ENCODE measurements at places on chromosomes 3 and 15.

DNA sequence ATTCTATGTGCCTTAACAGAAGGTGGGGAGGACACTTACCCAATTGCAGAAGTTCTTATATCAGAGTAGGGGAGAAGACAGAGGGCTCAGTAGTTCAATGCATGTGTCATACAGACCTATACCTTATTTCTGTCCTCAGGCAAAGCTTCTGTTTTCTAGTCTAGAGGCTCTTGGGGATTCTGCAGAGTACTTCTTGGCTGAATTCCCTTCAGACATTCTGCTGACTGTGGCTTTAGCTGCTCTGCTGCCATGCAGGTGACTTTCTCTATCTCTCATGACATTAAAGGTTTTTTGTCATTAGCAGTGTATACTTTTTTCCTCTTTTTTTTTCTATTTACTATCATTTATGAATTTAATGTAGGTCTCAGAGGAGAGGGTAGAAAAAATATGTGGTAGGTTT lies 172.8 kb upstream of the PLSCR5 start:
- DNase-seq, result no peak

- no peak for DNase-seq
These were observed 199.4 kb upstream of the ARHGEF26 start for GRCh38 chr3:153921826-153922225.

GRCh38 chr3:184546252-184546651 lies 15.3 kb upstream of the EPHB3 start:
- DNase-seq, result no peak

- DNase-seq, result no peak
These were observed 22.3 kb downstream of the TM6SF1 start for GRCh38 chr15:83129791-83130190.

GRCh38 chr15:88021601-88022000 lies 234.9 kb downstream of the NTRK3 start:
- DNase-seq, result no peak

DNA sequence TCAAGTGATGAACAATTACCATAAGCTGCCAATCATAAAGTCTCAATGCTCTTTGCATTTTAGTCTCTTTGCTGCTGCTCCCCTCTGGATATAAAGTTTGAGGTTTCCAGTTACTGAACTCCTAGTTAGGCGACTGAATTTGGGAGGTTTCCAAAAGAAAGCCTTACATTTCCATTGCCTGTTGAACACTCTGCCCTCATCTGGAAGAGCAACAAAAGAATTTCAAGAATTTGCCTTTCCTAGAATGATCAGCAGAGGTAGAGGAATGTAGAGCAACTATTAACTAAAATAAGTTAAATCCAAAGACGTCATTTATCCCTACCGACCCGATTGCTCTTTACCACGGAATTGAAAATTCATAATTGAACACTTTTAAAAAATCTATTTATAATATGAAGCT lies 53.4 kb upstream of the PRICKLE2 start:
- DNase-seq, result no peak

GRCh38 chr3:159144891-159145290 lies 343.0 kb downstream of the MFSD1 start:
- no peak for DNase-seq

DNA sequence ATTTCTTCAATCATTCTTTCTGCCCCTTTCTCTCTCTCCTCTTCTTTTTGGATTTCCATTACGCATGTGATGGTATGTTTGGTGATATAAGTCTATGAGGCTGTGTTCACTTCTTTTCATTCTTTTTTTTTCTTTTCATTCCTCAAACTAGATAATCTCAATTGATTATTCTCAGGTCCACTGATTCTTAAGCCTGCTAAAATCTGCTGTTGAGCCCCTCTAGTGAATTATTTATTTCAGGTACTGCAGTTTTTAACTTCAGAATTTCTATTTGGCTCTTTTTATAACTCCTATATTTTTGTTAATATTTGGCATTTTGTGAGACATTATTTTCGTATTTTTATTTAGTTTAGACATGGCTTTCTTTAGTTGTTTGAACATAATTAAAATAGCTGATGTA lies 671.3 kb upstream of the NECTIN3 start:
- no peak for DNase-seq

DNA sequence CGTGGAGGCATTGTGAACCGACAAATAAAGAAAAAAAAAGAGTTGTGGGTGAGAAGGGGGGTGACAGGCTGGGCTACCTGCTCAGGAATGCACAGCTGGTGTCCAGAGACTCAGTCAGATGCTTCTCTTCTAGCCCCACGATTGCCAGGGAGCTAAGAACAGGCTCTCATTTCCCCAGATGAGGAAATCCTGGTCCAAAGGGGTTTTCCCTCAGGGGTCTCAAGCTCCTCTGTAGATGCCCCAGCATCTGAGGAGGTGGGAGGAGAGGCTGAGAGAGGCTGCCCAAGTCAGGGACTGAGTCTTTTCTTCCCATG lies 35.5 kb downstream of the BNC1 start:
- no peak for DNase-seq

DNA sequence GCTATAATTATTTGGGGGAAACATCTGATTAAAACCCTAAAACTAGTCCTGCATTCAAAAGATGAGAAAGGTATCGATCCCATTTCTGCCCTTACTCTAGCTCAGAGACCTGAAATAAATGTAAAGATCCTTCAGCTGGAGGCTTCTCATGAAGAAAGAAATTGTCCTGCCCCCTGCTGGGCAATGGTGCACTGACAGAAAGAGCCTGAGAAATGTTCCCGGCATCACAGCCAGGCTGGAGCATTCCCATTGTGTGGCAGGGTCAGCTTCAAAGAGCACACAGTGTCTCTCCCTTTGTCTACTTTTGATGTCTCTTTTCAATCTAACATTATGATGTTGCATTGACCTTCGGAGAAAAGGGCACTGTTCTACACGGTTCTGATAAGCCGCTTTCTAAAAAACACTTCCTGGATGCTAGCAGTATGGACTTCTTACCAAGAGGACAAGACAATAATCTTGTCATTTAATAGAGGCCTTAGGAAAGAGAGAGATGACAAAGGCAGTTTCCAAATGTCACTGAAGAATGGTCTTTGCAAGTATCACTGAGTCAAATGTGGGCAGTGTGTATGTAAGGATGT lies 287.5 kb downstream of the MAGI1 start:
- no peak for DNase-seq

DNA sequence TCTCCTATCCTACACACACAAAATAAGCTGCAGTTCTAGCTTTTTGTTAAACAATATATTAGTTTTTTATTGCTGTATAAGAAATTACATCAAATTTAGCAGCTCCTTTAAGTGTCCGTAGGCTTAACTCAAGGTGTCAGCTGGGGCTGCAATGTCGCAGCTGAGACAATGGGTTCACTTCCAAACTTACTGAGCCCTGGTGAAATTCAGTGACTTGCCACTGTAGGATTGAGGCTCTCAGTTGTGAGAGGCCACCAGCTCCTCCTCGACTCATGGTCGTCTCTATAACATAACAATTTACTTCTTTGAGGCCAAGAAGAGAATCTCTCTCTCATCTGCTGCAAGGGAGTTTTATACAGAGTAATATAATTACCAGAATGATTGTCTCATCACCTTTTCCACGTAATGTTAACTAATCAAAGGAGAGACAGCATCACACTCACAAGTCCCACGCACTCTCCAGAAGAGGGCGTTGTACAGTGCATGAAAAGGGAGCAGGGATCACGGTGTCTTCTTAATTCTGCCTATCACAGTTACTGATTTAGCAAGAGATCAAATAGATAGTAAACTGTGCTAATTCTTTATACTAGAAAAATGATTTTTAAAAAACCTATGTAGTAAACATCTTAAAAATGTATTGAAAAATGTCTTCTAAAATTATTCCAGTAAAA lies 735.6 kb upstream of the GBE1 start:
- DNase-seq, result no peak

- DNase-seq, result no peak
These were observed 20.2 kb downstream of the CCR1 start for GRCh38 chr3:46187876-46188275.

- DNase-seq, result no peak
These were observed 69.7 kb downstream of the CHCHD6 start for GRCh38 chr3:126773783-126774182.

GRCh38 chr3:16739541-16740105 lies 134.4 kb upstream of the DAZL start:
- no peak for DNase-seq

- DNase-seq, result no peak
These were observed 11.6 kb upstream of the CLDN18 start for GRCh38 chr3:137998121-137999042.

- no peak for DNase-seq
These were observed 2.1 kb downstream of the BLOC1S6 start for GRCh38 chr15:45589256-45589655.

Measured in stimulated activated CD4-positive, alpha-beta T cell treated with anti-CD3 and anti-CD28 coated beads, Interleukin-15, amount 100 ng/mL, for 1 hour (primary cell).